ENCODE measurements at places on chromosomes 3 and 15.

DNA sequence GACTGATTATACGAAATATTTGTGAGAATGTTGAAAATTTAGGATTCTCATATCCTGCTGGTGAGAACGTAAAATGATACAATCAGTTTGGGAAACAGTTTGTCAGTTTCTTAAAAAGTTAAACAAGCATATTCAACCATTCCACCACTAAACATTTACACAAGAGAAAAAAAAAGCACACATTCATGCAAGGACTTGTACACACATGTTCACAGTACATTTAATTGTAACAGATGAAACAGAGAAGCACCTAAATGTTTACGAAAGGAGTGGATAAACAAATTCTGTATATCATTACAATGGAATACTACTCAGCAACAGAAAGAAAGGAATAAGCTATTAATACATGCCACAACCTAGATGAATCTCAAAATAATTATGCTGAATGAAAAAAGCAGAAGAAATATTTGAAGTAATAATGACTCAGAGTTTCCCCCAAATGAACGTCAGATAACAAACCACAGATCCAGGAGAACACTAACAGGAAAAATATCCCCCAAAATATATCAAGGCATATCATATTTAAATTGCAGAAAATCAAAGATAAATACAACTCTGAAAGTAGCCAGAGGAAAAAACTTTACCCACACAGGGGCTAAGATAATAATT lies 14.3 kb downstream of the ANKRD28 start:
- DNase-seq = no peak

GRCh38 chr3:41370307-41370706 lies 171.0 kb downstream of the CTNNB1 start:
- no peak for DNase-seq

DNA sequence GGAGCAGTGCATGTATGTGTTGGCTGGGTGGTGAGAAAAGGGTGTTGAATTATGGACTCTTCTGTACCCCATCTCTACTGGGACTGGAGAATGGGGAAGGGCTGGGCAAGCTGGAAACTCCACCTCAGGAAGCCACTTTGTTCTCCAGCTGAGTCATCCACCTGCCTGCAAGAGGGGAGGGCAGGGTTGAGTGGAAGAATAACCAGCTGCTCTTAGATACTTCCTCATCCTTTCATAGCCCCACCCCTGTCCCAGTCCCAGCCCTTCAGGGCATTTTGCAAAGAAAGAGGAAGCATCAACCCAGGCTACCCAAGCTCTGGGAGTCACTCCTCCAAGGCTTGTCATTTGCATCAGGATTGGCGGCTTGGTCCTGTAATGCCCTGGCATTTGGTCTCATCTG lies 33.1 kb downstream of the RAB11A start:
- no peak for DNase-seq

GRCh38 chr15:101029971-101030661 lies 111.0 kb downstream of the LRRK1 start:
- DNase-seq = no peak

DNA sequence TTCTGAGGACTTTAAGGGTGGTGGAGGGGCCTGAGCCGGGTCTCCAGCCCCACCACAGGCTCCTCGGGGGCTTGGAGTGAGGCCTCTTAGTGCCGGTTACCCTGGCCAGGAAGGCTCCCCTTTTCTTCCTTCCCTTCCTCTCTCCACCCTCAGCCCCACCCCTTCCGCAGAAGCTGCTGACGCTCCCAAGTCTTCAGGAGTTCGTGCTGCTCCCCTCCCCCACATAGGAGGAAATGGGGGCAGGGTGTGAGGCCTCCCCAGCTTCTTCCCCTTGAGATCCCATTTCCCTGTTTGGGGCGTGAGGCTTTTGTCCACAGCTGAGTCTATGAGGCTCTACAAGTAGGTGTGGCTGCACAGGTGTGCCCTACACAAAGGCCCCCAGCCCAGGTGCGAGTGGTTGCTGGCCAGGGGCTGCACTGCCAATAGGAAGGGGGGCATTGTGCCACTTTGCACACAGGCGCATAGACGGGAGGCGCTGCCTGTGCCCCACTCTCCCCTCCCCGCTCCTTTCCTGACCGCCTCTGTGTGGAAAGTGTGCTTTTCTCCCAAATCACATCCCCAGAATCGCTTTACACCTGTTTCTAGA lies 915 bp upstream of the CALML4 start:
- no peak for DNase-seq

DNA sequence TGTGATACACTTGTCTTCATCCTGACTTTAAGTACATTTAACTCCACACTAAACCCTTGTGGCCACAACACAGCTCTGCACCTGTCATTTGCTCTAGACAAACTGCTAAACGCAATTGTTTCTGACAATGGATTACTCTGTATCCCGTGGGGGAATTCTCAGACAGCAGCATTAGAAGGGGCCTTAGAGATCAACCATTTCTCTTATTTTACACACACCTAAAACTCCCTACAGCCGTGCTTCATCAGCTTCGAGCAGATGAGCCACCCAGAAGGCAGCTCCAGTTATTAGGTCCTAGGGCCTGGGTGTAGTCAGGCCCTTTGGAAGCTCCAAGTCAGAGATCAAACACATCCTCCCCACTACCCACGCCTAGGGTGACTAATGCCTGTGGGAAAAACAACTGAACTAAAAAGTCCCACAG lies 1.3 kb upstream of the IL12A start:
- no peak for DNase-seq

DNA sequence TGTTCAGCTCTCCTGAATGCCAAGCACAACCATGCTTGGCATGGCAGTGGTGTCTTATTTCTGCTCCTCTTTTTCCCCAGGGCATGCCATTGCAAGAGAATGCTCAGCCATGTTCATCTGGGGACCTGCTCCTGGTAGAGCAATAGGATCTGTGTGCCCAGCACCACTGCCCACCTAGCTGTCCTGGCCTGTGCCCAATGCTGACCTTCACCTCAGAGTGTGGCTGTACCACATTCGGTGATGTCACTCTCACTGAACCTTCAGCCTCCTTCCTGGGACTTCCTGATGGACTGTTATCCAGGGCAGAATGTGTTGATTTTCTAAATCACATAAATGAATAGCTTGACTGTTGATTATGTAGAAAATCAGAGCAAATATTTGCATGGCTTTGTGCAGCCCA lies 42.0 kb downstream of the AGTR1 start:
- no peak for DNase-seq

DNA sequence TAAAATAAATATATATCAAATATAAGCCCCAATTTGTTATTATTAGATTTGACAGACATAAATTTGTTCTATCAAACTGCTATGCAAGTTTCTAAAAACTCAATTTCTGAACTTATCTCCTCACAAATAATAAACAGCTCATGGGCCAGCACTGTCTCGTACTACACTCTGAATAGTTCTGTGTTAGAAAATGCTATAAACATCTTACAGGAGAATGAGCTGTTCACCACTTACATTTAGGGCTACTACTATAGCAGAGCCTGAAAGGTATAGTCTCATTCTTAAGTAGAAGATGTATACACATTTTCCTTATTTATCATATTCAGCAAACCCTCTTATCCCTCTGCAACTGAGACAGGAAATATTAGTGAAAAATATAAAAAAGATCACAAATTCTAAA lies 12.6 kb downstream of the SLC12A6 start:
- no peak for DNase-seq
